ENCODE measurements at places on chromosomes 2 and 18.

GRCh38 chr18:45877403-45877802 is 51.9 kb downstream of the SIGLEC15 start:
- DNase-seq, result no peak

DNA sequence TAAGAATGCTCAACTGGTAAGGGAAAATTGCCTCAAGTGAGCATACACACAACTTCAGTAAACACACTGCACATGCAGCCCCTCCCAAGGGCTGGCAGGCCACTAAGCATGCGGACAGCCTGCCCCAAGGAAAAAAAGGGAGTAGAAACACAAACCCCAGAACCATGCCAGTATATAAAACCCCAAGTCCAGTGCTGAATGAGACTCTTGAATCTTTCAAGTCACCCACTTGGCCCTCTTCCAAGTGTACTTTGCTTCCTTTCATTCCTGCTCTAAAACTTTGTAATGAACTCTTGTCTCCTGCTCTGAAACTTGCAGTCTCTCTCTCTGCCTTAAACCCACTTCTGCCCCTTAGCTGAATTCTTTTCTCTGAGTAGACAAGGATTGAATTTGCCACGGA is 736.4 kb downstream of the RNF144A start:
- DNase-seq, result no peak

- no peak for DNase-seq
These were observed 96.7 kb downstream of the GALR1 start for GRCh38 chr18:77346208-77346810.

DNA sequence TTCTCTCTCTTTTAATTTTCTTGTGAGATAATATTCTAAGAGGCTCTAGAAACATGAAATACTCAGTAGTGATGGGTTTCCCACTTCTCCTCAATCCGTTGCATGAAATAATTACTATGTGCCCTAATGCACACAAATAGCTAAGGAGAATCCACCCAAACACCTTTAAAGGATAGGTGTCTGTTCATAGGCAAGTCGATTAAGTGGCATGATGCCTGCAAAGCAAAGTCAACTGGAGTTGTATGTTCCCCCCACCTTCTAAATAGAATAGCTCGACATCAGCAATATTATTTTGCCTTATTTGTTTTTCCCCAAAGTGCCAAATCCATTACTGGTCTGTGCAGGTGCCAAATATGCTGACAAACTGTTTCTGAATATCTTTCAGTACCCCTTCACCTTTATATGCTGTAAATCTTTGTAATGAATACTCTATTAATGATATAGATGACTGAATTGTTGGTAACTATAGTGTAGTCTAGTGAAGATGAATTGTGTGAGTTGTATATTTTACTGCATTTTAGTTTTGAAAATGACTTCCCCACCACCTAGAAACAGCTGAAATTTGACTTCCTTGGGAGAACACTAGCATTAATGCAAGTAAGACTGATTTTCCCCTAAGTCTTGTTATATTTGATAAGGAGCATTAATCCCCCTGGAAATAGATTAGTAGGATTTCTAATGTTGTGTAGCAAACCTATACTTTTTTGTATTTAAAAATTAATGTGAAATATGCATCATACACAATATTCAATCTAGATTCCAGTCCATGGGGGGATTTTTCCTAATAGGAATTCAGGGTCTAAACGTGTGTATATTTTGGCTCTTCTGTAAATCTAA is 9.0 kb downstream of the TBR1 start:
- DNase-seq, result peak; percentile 27

- no peak for DNase-seq
These were observed 333.3 kb upstream of the ACVR2A start for GRCh38 chr2:147511491-147511948.

- DNase-seq, result peak; percentile 34
These were observed 335 bp downstream of the ERFE start for GRCh38 chr2:238159071-238159539.

DNA sequence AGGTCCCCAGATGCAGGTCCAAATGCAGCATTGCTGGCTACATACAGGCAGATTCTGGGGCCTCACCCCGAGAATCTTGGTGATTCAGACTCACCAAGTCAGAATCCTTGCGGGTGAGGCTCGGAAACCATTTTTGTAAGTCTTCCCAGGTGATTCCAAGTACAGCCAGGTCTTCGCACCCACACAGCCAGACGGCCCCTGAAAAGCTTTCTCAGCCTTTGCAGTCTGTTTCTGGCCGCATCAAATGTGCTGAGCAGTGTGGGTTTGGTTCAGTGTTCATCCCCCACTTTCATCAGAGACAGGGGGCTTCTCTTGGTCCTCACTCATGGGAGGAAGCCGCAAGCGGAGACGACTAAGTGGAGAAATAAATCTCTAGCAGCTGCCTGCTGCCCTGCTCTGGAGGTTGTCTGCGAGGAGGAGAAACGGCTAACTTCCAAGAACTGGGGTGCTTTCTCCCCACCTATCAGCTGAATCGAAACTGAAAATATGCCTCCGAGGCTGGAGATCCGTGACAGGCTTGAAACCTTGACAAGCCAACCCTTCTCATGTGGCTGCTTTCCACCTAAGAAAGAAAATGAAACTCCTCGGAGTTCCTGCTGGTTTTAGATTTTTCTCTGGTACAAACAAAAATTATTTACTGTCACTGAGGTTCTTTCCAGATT is 8.9 kb upstream of the TMEM185B start:
- peak; percentile 92 for DNase-seq

DNA sequence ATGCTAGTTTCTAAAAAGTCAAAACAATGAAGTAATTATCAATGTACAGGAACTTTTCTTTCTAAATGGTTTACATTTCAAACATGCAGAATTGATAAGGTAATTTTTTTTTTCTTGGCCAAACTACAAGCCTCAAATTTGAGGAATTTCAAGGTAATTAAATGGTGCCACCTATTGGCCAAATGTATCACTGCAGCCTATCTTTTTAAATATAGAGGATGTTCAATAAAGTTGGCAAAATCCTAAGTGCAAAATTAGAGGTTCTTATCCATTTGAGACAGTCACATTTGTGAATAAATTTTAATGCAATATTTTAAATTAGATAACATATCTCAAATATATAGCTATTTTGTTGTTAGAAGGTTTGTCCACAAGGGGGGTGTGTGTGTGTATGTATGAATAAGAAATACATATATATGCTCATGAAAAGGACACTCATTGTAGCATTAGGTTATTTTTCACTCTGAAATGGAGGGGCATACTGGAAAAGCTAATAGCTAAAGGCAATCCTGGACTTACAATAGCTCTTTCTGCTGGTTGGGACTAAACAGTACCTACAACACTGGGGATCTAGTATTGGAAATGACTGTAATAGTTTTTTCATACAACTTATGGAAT is 26.2 kb downstream of the MMADHC start:
- DNase-seq, result peak; percentile 42

GRCh38 chr18:62999392-62999791 is 284.1 kb downstream of the PHLPP1 start:
- no peak for DNase-seq

DNA sequence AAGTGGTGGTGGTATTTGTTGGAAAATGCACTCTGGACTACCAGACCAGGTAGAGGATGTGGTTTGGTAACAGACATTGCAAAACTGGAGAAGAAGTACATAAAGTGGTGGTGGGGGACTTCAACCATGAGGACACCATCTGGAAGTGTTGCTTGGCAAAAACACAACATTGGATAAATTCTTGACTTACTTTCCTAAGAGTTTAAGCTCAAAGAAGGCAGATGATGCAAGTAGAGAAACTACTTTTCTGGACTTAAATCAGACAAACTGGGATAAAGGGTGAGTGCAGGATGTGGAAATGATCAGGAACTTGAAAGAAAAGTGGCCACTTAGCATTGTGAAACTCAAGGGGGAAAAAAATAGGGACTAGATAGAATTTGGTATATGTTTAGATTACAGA is 487.4 kb downstream of the ZEB2 start:
- DNase-seq, result no peak

- DNase-seq, result no peak
These were observed 5.9 kb upstream of the SPRED2 start for GRCh38 chr2:65438137-65438899.

DNA sequence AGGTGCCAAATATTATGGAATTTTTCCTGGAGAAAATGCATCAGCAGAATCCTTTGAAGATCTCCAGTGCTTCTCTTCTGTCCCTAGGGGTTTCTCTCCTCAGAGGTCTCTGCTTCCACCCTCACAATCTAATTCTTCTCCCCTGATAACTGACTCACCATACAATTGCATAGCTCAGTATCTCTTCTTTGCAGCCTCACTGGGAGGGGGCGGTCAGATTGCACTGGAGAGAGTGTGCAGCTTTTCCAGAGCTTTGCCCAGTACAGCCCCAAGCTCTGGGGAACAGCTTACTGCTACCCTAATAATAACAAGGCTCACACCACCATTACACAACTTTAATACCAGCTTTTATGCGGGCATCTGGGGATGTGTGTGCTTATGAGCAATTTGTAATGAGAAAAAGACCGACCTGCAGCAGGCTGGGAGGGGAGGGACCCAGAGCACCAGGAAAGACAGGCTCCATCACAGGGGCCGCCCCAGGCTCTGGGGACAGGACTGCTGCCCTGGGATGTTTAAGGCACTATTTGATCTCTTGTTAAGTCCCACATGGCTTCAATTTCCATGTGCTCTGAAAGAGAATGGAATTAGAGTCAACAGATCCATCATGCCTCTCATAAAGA is 276.6 kb upstream of the SIX2 start:
- DNase-seq, result no peak

DNA sequence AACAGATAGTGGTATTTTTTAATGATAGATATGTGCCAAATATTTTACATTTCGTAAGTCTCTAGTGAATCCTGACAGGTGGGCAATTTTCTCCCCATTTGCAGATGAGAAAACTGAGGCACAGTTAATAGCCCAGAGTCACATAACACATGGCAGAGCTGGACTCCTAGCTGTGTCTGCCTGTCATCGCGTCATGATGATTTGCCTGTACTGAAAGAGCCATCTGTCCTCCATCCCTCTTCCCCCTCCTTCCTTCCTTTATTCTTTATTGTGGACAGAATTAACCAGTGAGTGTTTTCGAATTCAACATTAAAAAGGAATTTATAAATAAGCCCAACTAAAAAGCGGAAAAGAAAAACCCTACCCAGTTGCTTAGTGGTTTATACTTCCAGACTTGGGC is 3.2 kb downstream of the DNAJB2 start:
- no peak for DNase-seq

DNA sequence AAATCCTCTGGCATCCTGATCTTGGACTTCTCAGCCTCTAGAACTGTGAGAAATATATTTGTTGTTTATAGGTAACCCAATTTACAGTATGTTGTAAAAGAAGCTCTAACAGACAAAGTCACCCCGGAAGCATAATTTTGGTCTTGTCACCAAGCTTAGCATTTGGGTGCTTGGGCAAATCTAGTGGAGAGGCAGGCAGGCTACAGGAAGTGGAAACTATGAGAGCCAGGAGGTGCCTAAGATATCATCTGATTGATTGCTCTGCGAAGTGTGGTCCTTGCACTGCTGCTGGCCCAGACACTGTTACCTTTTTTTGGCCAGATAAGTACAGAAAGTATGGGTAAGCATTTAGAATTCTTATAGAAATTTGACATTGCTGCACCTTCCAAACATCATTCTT is 102.9 kb downstream of the CDC42EP3 start:
- peak; percentile 71 for DNase-seq
